Stimulated activated CD4-positive, alpha-beta T cell treated with anti-CD3 and anti-CD28 coated beads, TNF-alpha, amount 100 ng/mL, for 24 hours (primary cell): ENCODE measurements at places on chromosomes 2 and 18.

GRCh38 chr2:223122781-223123180 lies 70.8 kb downstream of the KCNE4 start:
- DNase-seq: no peak

- no peak for DNase-seq
These were observed 115.4 kb upstream of the CDC42EP3 start for GRCh38 chr2:37786854-37787253.

DNA sequence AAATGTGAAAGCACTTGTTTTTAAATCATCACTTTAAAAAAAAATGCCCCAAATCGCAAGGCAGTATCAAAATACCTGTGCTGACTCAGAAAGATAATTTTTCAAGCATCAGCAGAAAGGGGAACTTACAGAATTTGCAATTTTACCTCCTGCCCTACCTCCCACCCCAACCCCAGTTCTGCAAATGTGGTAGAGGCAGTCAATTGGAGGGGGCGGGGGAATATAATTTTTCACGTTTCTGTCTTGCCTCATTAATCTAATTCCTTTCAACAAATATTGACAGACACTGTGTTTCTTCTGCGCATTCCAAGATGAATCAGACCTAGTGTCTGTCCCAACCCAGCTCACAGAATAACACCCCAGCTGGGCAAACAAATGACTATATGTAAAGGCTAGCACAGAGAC lies 76.8 kb downstream of the ALPK2 start:
- DNase-seq: no peak

DNA sequence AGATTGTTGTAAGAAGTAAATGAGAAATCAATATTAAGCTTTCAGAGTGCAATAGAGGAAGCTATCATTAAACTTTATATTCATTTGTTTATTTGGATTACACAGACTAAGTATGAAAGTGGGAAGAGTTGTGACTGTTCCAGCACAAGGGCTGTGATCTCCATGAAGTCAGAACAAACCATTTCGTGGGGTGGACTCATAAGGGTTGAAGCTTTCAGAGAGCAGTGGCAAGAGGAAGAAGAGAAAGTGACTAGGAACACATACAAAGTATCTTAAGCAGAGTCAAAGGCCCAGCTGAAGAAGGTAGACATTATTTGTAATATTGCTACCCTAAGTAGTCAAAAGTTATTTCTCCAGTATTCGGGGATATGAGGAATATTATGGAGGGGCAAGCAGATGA lies 117.0 kb downstream of the ARHGAP15 start:
- no peak for DNase-seq

DNA sequence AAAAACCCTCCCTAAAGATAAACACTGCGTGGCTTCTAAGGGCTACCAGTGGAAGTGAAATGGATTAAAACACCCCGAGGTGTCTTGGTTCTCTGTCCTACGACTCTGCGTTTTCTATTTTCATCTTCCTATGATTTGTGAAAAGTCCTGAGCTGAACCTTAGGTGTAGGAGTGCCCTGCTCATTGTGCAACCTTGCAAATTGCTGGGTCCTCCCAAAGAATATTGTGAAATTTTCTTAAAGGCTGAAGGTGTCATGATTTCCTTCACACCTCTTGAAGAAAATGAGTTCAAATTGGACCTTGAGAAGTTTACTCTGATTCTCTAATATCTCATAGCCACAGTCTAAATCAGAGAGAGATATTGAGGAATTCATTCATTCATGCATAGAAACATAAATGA lies 1.8 kb upstream of the SLC19A3 start:
- DNase-seq: no peak

- DNase-seq: no peak
These were observed 89.6 kb downstream of the COMMD1 start for GRCh38 chr2:61995065-61995464.

DNA sequence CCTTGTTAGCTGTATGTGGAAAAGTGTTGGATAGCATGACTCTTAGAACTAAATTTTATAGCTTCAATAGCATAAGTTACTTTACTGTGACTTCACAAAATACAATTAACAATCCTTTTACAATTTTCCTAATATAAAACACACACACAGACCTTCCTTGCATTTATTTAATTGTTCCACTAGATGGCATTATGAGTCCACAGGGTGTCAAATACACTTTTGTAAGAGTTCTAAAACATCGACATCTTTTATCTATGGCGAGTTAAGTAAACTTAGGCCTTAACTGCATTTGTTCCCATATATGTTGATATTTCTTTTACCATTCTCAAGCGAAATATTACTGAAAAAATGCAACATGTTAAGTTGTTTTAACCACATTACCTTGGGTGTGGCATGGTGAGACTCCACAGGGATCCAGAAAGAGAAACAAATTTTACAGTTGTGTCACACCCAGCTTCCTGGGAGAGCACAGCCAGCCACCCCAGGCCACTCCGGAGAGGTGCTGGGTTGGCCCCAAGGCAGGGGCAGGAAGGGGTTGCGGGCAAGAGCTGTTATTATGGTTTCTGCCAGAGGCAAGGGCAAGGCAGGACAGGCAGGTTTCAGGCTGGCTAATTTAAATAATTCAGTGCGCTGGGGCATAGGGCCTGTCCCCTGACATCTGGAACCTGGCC lies 312.4 kb upstream of the MC4R start:
- DNase-seq: no peak

DNA sequence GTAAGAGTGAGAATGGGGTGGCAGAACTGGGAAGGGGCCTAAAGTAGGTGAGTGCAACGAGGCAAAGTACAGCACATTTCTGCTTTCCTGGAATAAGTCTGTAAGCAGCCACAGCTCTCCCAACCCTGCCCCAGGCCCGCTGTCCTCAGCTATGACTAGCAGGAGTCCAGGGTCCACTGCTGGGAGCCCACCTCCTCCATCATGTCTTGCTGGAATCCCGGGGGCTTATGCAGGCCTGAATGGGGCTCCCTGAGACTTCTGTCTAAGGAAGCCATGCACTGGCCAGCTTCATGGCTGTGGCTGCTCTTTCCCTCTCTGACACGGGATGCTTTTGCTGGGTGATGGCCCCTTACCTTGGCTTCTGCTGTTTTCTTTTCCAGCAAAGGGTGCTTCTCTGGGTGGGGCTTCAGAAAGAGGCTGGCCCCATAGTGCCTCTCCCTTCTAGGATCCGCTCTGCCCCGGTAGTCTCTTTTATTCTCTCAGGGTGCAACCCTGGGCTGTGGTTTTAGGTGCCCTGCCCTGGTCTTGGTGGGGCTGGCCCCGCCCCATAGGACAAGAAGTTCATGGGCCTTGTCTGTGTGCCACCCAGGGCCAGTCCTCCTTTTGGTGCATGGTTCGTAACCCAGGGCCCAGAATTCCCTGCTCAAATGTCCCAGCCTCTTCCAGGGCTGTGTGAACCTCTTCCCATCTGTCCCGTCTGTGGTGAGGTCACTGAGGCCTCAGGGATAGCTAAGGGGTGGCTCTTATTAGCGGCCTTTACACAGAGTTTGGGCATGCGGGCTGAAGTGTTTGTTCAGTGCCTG lies 33.8 kb upstream of the POLE4 start:
- DNase-seq: no peak

GRCh38 chr2:119679526-119679837 lies 481 bp downstream of the TMEM177 start:
- no peak for DNase-seq

GRCh38 chr18:57475408-57475807 lies 40.2 kb downstream of the ONECUT2 start:
- no peak for DNase-seq
